Stimulated activated CD4-positive, alpha-beta T cell treated with anti-CD3 and anti-CD28 coated beads, TNF-alpha, amount 100 ng/mL, for 1 hour (primary cell): ENCODE measurements at places on chromosomes 3 and 15.
A peak's percentile ranks its signal among the peaks of the same experiment; 100 is the strongest.

GRCh38 chr3:156424758-156425157, 130.2 kb downstream of the SSR3 start:
- DNase-seq, result no peak

GRCh38 chr3:72887705-72888545, at the start of gene GXYLT2:
Gene GXYLT2 (plus strand): TSS chr3:72888046. CDS start chr3:72888234, 188 bp downstream.
- no peak for DNase-seq

DNA sequence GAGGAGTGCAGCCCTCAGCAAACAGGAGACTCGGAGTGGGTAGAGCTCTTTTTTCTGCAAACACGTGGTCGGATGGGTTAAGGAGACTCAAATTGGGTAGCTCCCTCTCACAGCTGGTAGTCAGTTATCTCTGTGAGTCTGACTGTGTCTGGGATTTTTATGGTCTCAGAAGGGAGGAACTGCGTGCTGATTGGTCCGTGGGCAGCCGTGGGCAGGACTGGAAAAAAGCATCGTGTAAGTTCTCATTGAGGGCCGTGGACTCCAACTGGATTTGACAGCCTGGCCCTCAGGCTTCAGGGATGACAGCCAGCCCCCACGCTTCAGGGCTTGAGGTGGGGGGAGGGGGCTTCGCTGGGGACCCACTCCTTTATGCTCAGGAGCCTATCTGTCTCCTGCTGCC, 463.9 kb downstream of the EPHA3 start:
- no peak for DNase-seq

DNA sequence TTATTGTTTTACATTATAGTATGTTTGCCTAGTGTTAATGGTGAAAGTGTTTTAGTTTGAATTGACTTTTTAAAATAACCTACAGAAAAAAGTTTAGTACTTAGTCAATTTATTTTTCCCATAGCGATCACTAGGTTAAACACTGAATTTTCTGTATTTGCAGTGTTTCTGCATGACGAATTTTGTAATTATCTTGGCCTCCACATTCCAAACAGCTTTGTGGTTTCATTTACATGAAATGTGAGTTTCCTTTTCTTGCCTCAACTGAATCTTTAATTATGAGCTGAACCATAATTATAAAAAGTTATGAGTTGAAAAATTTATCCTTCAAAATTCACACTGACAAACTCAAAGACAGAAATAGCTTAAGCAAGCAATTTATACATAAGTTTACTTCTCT, 235.5 kb downstream of the CTNNB1 start:
- DNase-seq, result no peak

GRCh38 chr15:34665498-34666116, 82.2 kb upstream of the GOLGA8B start:
- DNase-seq, result no peak

GRCh38 chr3:23376516-23377248, 173.6 kb downstream of the UBE2E2 start:
- DNase-seq, result no peak

- DNase-seq, result no peak
Observed at GRCh38 chr3:172145031-172145686, 105.8 kb downstream of the FNDC3B start.

- DNase-seq, result no peak
Observed at GRCh38 chr15:25268166-25268565, 170.7 kb downstream of the UBE3A start.

DNA sequence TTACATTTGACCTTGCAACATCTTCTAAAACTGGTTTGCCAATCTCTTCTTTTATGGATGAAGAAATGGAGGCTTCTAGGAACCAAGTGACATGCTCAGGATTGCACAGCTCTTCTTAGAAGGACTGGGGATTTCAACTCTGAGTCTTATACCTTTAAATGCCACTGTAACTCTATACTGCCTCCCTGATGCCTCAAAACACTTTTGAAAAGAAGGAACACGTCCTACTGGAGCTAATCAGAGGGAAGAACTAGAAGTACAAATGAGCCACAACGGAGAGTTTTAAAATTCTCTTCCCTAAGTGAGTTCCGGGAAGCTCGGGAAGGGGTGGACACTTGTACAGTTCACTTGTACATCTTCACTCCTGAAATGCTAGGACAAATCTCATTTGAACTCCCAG, 949 bp upstream of the MITF start:
- DNase-seq, result no peak

DNA sequence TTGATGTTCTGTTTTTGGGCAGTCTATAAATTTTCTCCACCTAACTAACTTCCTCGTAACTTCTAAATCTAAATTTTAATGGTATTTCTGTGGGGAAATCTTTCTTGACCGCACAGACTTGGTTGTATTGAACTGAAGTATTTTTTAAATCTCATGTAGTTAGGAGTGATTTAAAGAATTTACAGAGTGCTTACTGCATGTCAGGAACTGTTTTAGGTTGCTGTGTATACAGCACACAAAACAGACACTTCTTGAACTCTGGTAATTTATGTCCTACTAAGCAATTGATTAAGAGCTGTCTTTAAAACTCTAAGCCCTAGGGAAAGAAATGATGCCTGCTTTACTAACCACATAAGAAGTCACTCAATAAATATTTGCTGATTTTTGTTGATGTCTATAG, 1350.2 kb downstream of the ZPLD1 start:
- DNase-seq, result no peak

- no peak for DNase-seq
Observed at GRCh38 chr3:100630664-100631063, 21.3 kb downstream of the ADGRG7 start.

DNA sequence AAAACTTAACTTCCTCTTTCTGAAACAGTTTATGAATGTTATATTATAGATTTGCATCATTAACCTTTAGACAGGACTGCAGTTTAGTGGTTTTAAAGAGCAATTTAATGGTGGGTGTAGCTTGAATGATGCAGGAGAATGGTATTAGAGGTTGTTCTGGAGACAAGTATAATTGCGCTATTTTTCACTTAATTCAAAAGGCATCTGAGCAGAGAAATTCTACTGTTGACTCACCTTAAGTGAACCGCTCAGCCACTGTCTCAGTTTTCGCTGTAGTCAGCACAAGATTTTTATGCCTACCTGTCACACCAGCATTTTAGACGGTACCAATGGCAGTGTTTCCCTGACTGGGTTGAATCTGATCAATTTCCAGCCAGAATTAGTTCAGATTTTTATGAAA, 348.8 kb upstream of the DCBLD2 start:
- no peak for DNase-seq

- peak; percentile 9 for DNase-seq
Observed at GRCh38 chr15:82810061-82810889, 847 bp downstream of the WHAMM start.
